ENCODE measurements at places on chromosomes 6 and 20.

DNA sequence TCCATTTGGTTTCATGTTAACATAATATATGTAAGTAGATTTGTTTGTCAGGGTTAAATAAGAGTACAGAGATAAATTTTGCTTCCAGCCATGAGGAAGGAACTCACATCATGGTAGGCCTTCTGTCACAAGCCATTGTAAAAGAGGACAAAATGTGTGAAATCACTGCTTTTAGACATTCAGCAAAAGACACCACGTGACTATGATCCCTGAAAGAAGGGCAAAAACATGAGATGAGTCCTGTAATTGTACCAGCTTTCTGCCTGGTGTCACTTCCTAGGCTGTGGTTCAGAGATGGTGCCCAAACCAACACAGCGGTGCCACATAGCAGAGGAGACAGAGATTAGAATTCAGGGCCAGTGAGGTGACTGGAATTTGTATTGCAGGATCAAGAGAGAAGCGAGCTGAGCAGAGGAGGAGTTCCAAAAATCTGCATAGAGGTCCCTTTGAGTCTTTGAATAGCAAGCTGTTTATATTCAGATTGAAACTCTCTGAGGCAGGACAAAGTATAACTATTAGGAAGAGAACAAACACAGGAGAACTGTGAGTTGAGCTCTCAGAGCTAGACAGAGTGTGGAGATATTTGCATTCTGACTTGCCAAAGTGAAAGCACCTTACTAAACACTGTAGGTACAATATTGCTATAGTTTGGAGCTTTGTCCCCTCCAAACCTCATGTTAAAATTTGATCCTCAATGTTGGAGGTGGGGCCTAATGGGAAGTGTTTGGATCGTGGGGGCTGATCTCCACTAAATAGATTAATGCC, 52.6 kb upstream of the PDE7B start:
- no peak for DNase-seq

DNA sequence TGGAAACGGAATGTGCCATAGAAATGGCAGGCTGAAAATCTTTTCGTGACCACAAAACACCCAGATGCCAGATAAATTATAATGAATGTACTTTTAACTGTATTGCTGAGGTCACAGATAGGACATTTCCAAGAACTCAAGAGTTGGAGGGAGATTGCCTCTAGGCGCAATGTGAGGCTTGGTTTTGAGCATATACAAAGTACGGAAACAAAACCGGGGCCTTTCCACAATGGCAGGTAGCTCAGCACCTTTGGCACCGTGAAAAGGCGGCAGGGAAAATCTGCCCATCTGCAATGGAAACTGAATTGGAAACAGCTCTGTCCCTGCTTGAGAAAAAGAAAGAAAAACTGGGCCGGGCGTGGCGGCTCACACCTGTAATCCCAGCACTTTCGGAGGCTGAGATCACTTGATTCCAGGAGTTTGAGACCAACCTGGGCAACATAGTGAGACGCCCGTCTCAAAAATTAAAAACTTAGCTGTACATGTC, 10.5 kb upstream of the C20orf144 start:
- no peak for DNase-seq

DNA sequence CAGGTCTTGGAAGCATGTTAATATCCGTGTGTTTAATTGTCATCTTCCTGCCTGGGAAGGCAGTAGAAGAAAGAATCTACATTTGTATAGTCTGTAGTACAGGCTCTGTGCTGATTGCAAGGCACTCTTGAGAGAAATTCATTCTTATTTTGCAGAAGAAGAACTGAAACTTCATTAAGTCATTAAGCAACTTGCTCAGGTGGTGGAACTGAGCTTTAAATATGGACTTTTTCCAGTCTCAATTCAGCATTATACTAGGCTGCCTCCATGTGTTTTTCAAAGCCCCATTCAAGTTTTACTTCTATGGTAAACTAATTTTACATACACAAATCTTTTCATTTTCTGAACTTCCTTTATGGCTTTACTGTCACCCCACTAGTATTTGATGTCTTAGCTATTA, 18.7 kb downstream of the ZNF451 start:
- DNase-seq, result no peak

GRCh38 chr6:143941852-143942627, 66.0 kb downstream of the PLAGL1 start:
- peak; percentile 86 for DNase-seq

GRCh38 chr20:50450881-50451752, 59.1 kb upstream of the PTPN1 start:
- DNase-seq, result no peak

DNA sequence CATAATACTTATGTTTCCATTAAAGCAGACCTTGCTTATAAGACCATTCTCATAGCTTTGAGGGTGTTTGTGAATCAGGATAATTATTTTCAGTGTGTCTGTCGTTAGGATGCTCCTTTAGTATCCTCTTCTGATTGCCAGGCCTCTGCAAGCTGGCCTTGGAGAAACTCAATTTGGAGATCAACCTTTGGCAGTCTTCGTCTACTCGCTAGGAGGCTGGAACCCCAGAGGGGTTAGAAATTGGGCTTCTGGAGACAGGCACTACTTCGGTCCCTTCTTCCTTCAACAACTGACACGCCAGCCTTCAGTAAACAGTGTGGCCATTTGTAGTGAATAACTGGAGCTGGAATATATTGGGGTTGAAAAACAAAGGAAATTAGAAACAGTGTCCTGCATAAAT, 100.8 kb upstream of the CITED2 start:
- DNase-seq, result no peak
